ENCODE measurements at places on chromosomes 2 and 18.

DNA sequence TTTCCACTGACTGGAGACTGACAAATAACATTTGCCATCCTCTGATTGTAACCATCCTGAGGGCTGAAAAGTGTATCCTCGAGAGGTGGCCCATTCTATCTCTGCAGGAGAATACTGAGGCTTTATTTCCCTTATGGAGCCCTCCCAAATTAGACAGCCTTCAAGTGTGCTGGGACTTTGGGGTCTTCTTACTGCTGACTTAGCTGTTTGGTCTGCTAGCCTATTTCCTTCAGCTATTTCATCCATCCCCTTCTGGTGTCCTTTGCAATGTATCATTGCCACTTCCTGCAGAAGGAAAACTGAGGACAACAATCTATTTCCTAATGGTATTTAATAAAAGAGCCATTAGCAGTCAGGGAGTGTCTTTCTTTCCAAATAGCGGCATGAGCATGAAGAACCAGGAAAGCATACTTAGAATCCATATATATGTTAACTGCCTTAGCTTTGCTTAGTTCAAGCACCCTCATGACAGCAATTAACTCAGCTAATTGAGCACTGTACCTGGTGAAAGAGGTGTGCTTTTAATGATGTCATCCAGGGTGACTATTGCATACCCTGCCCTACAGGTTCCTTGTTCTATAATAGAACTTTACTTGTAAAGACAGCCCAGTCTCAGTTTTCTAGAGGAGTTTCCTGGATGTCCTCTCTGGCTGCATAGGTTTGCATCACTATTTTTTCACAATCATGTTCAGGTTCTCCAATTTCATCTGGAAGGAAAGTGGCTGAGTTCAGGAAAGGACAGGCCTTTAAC, 24.0 kb downstream of the CMPK2 start:
- no peak for DNase-seq

- no peak for DNase-seq
Observed at GRCh38 chr2:184113696-184114403, 484.5 kb upstream of the ZNF804A start.

GRCh38 chr2:136134126-136134525, 16.2 kb upstream of the CXCR4 start:
- peak; percentile 51 for DNase-seq

DNA sequence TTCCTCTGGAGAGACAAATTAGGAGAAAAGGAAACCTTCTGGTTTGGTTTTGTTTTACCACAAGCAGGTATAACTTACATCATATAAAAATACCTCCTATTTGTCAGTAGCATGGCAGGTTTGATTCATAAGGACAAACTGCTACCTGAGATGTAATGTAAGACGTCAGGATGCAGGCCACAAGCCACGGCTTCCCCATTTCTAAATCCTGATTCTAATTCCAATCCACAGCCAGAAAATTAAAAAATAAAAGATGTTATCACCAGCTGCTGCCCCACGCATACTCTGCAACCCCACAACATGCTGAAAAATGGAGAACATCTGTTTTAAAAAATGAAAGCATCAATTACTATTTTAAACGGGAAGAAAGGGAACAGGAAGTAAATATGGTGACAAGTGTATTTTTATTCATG, 197.6 kb downstream of the BCL11A start:
- DNase-seq, result no peak

GRCh38 chr2:129722306-129723019, 257.0 kb upstream of the RAB6C start:
- DNase-seq, result no peak

DNA sequence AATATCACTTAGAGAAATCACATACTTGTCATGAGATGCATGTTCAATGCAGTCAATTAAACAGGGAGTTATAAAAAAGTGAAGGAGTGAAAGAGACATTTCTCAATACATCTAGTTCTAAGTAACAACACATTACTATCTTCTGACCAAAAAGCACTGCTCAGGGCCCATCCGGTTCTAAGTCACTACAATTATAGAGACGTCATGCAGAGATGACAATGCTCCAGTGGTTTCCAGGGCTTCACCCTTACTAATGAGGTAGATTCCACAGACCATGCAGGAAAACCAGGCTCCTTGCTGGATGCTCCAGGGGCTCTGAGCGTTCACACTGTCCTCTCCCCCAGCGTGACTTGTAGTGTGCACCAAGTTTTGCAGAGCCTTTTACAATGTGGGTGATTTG, 88.0 kb downstream of the FTCDNL1 start:
- no peak for DNase-seq

DNA sequence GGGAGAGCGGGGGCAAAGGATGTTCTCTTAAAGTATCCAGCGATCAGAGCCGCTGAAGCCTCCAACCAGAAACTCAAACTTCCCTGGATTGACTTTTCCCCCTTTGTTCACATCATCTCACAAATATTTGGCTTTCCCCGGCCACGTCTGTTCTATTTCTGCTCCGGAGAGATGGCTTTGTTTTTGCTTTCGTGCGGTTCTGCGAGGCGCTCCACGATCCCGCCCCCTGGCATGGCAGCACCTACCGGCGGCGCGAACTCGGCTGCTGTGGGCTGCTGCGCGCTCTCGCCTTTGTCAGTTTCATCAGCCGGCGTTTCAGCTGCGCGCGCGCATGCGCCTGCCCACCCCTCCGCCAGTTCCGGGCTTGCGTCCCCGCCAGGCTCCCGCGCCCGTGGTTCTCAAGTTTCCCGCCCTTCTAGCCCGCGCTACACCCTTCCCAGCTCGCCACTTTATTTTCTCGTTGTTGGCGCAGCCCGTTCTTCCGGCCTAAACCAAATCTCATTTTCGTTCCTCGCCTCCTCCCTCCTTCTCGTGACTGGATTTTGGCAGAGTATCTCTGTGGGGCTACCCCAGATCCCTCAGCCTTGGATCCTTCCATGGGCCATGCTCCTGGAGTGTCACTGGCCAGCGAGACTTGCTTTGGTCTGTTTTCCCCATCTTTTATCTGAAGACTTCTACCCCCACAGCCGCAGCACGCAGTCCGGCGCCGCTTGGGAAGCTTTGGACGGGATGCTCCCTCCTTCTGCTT, 98.0 kb downstream of the INSIG2 start:
- DNase-seq, result peak; percentile 77

GRCh38 chr2:239253701-239254436, 147.0 kb downstream of the HDAC4 start:
- no peak for DNase-seq

DNA sequence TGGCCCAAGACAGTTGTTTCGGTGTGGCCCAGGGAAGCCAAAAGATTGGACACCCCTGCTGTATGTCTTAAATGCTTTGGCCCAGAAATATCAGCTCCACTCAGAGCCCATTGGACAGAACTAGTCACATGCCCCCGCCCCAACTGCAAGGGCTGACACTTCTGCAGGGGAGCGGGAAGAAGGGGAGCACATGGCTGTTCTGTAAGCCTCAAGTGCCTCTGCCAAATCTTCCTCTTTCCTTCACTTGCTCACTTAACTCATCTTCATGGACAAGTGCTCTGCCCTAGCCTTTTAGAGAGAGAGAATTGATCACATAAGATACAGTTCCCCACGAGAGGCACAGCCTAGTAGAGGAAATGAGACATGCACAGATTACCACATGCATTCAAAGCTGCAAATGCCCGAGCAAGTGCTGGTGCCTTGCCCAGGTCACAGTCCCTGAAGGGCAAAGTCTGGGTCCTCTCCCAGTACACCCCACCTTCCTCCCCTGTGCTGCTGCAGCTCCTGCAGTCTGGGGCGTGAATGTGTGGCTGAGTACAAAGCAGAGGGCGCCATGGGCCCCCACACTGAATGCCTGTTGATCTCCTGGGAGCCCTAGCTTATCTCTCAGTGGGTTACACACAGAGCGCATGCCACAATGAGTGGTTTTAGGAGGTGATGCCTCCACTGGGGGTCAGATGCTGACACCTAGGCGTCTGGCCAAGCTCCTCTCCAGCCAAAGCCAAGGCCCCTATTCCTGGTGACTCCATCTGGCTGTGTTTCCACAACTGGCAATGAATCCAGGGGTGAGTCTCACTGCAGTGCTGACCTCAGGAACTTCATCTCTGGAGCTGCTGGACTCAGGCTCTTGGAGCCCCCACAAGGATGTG, 135.3 kb downstream of the CTIF start:
- DNase-seq, result no peak

- DNase-seq, result no peak
Observed at GRCh38 chr2:198452327-198452726, 647.9 kb downstream of the PLCL1 start.

DNA sequence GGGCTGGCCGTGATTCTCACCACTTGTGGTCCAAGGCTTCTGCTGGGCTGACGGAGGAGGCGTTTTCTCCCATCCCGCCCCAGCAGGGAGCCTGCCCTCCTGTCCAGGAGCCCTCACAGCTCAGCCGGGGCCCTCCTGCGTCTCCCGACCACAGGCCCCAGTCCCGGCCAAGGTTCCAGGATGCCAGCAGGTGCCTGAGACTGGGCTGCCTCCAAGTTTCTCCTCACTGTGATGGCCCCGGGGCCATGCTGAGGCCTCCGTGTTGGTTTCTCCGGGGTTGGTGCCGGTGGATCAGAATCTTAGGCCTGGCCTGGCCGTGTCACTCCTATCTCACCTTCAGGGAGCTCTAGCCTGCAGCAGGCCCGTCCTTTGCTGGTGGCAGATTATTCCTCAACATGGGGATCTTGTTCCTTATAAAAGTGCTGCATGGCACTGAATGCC, 5.9 kb downstream of the KCNG2 start:
- no peak for DNase-seq

GRCh38 chr18:71242981-71243380, 954.1 kb downstream of the SOCS6 start:
- DNase-seq, result no peak

- DNase-seq, result no peak
Observed at GRCh38 chr2:23769364-23769763, 157.6 kb downstream of the ATAD2B start.

DNA sequence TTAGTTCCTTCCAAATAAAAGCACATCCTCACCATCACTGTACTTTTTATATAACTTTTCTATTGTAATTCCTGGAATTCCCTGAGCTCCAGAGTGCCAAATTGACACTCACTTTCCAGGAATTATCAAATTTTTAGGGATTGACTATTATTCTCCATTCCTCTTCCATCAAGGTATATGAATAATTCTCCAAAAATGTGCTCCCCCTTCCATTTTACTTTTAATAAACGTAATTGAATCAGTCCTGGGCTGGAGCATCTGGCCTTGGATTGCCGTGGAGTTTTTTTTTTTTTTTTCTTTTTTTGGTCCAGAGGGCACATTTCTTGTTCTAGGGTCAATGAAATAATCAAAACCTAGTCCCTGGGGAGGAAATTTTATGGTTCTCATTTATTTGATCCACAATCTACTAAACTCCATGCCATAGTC, 304.3 kb downstream of the CDCA7 start:
- DNase-seq, result no peak

GRCh38 chr2:70467831-70468779, 85.5 kb downstream of the TGFA start:
- no peak for DNase-seq

DNA sequence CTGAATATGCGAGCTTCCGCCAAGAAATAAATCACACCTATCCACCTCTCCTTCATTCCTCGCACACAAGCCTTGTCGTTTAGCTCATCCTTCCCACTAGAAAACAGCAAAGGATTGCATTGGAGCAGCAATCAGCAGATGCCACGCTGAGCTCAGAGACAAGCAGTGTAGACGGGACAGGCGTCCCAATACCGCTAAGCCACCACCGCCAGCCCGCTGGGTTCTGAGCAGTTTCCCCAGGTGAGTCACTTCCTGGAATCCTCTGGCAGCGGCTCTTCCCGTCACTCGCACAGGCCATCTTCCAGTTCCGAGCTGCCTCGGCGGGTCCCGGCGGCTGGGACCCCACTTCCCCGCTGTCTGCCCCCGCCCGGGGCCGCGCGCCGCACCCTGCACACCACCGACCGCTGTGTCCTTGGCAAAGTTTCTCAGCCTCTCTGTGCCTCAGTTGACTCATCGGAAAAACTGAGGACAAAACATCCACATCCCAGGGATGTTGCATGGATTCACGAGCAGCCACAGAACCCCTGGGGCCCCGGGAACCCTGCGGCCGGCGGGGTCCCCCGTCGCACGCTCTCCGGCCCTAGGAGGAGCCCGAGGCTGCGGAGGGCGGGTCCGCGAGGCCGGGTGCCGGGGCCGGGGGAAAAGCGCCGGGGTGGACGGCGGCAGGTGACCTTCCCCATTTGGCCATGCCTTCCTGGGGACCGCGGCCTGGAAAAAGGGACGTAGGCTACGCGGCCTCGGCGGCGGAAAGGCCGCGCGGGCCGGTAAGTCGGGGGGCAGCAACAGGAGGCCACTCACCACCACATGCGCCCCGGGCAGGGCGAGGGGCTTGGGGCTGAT, 573 bp downstream of the KDSR start:
- peak; percentile 70 for DNase-seq

DNA sequence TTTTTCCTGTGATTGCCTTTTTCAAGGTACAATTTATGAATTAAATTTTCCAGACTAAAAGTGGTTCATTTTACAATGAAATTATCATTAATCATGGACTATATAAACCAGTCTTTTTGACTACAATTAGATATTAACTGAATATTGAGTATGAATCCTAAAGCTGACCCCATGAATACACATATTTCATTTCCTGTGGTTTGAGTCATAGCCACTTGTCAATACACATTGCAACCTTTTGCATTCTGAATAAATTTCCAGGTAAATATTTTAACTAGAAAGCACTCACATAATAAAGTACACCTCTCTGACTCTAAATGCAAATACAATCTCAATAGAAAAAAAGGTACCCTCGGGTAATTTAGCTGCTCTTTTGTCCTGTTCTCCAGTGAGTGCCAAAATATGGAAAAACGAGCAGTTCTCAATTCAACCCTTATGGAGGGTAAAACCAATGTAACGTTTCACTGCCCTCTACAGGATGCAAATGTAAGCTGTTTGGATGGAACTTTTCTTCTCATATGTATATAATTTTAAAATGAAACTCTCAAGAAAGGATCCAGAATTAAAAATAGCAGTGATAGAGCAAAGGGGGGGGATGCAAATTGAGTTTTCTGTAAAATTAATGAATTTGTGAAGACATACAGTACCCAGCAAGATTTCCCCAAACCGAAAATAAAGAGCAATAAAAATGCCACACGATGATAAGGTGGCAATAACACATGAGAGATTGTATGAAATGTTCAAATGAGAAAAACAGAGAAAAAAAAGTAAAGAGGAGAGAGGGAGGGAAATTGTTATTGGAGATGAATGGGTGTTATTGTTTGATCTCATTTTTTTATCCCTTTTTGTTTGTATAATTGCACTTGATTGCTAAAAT, 1795.7 kb upstream of the PIK3C3 start:
- no peak for DNase-seq

DNA sequence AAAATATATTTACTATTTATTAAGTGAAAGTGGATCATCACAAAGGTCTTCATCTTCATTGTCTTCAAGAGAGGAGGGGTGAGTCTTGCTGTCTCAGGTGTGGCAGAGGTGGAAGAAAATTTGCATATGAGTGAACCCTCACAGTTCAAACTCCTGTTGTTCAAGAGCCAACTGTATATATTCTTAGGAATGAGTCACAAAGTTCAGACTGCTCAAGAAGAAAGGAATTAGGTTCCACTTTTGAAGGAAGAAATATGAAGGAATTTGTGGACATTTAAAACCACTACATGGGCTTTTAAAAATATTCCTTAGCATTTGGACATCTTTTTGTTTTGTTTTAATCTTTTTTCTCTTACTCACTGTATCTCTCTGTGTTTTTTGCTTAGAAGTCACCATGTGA, 212.6 kb downstream of the INSIG2 start:
- DNase-seq, result no peak

- DNase-seq, result no peak
Observed at GRCh38 chr2:172101821-172102390, 794 bp downstream of the DLX2 start.

Measured in effector memory CD4-positive, alpha-beta T cell (primary cell).